ENCODE measurements at places on chromosomes 1 and 21. TPM values are rescaled to one million over a fixed set of nuclear protein-coding genes. Genes with fewer than 3 reads are reported as not detected.

GRCh38 chr1:214548271-214548670 lies 3.1 kb downstream of the PTPN14 start:
- no peak for DNase-seq

DNA sequence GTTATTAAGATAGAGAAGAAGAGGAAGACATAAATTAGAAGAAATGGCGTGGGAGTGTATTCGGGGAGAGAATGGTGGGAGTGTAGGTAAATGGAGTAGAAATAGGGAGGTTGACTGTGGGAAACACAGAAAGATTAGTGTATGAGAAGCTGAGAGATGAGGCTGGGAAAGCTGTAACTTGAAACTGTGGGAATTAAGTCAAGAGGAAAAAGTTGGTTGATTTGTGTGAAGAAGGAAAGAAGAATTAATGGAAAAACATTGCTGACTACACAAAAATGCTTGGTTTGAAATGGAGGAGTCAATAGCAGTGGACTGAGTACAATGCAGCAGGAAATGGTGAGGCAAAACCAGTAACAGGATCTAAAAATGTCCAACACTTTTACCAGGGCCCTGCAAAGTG lies 448.3 kb downstream of the PTPRC start:
- no peak for DNase-seq

GRCh38 chr1:43302201-43302600 lies 1.4 kb downstream of the TIE1 start:
- no peak for DNase-seq

DNA sequence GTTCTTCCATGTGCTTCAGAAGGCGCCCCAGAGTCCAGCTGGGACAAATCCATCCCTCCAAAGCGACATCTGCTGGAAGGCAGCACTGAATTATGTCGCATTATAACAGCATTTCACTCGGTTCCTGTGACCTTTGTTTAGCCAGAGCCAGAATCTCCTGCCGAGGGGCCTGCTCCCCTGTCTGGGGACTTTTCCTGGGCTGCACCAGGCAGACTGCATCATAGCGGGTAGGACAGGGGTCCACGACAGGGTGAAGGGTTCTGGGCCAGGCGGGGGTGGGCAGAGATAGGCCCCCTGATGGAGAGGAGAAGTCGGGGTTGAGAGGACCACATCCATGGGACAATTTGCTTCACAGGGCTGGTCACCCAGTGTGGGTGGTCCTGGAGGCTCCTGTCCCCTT lies 276.9 kb downstream of the MATN1 start:
- no peak for DNase-seq

DNA sequence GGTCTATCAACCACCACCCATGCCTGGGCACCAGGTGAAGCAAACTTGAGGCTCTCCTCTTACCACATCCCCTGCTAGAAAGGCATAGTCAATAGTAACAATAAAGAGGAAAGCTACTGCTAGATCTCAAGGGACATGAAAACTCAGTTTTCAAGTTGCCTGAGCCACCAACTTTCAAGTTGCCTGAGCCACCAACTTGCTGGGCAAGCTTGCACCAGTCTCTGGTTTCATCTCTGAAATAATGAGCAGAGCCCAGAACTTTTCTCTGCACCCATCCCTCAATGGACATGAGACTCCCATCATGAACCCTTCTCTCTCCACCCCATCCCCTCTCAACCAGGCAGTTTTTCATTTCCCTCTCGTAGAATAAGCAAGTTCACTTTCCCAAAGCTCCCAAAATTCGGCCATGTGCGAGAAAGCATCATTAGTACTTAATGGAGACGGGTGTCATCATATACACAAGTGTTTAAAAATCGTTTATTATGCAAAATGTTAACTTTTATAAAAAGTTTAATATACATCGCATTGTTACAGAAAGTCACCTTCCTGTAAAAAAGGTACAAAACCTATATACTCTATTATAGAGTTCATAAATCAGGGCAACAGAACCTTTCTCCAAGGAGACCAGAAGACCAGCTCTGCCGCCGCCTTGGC lies 1.7 kb downstream of the ID3 start:
- DNase-seq: no peak

- DNase-seq: peak; percentile 7
These were observed at the start of gene MIXL1 for GRCh38 chr1:226223157-226223785. MIXL1 (plus strand) TSS chr1:226223664; CDS start chr1:226223682, 18 bp downstream.

GRCh38 chr1:79716447-79716846 lies 709.9 kb upstream of the ADGRL4 start:
- DNase-seq: peak; percentile 11

DNA sequence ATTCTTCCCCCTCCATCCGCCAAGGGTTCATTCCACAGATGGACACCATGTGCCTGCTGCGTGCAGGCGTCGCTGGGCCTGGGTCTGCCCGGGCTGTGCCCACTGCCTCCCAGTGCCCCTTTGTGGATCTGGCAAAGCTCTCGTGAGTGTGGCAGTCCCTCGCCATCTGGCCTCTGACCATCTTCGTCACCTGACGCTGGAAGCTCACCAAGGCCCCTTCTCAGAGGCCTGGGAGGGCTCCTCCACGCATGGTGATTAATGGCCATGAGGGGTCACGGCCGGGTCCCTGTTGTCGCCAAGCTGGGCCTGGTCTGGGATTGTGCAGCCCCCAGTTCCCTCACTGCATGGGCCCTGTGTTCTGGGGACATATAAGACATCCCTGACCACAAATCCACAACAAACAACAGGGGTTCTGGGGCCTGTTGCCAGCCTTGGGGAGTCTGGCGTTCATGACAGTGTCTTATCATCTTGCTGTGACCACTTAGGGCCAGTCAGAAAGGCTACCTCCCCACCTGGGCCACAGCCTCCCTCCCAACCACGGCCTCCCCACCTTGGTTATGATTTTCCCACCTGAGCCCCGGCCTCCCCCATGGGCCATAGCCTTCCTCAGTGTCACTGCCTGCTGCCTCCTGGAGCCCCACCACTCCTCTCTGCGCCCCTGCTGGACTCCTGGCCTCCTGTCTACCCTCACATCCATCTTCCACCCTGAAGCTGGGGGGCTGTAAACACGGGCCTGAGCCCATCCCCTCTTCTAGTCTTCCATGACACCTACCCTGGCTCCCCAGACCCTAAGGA lies 27.9 kb downstream of the SLC45A1 start:
- no peak for DNase-seq

Gene IARS2
- 104 TPM for total RNA-seq

Gene SHISAL2A
- total RNA-seq: not detected

Gene NBPF10
- 3.1 TPM for total RNA-seq

Measured in Calu3 (cell line).